IPS DF 19.7 (cell line): ENCODE measurements at places on chromosomes 1 and 21.

DNA sequence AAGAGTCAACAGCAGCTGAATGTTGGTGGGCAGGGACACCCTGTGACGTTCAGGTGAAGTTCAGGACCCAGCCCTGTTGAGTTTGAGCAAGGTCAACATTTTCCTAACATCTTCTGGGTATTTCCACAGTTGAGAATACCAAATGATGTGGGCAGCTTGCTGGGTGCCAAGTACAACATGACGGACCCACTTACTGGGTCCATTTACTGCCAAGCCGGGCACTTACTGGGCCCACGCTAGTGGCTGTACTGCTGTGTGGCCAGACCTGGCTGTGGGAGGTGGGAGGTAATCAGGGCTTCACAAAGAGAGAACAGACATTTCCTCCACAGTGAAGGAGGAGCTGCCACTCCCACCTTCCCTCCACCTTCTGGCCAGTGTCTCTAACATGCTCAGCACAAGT, 99.2 kb downstream of the PSMG1 start:
- no peak for DNase-seq

DNA sequence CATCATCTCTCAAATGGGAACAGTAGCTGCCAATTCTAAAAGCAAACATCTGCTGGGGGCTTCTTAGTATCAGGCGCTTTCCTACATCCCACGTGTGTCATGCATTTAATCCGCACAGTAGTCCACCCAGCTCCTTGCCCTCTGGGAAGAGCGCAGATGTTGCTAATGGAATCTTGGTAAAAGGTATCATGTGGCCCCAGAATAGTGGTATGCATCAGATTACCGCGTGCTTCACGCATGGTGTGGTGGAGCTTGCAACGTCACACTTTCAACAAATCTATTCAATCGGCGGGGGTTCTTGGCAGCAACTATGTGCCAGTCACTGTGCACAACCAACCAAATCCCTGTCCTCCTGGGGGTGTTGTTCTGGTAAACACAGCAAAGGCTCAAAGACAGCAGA, 141.0 kb downstream of the HIVEP3 start:
- DNase-seq: no peak

DNA sequence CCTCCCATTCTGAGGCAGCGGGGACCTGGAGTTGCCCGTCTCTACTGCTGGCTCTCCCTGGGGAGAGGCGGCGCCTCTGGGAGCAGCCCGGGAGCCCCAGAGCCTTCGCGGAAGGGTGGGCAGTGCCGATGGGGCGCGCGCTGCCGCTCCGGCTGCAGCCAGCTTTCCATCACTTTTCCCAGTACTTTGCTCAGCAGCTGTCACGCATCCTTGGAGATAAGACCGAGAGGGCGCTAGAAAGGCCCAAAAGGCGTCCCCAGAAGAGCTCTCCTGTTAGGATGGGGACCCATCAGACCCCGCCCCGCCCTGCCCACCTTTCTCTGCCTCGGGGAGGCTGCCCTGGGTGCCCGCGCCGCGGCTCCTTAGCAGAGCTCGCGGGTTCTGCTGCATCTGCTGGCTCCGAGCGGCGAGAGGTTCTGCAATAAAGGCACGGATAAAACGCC, 534 bp downstream of the KCNH1 start:
- no peak for DNase-seq

GRCh38 chr1:246579818-246580217, 13.6 kb downstream of the CNST start:
- DNase-seq: no peak

GRCh38 chr1:3181956-3182355, 113.0 kb downstream of the PRDM16 start:
- DNase-seq: no peak

GRCh38 chr1:170213596-170213995, 67.8 kb downstream of the NTMT2 start:
- no peak for DNase-seq

DNA sequence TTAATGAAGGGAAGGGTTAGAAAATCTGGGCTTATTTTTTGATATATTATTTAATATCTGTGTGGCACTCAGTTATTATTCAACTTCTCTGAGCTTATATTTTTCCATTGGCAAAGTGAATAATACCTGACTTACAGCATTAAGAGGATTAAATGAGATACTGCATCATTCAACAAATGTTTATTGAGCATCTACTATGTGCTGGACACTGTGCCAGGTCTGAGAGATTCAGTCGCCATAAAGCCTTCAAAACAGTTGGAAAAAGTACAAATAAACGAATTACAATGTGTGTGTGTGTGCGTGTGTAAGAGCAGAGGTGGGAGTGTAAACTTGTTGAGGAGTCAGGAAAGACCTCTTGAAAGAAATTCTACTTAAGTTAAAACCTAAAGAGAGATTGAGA, 87.9 kb upstream of the CD53 start:
- no peak for DNase-seq

DNA sequence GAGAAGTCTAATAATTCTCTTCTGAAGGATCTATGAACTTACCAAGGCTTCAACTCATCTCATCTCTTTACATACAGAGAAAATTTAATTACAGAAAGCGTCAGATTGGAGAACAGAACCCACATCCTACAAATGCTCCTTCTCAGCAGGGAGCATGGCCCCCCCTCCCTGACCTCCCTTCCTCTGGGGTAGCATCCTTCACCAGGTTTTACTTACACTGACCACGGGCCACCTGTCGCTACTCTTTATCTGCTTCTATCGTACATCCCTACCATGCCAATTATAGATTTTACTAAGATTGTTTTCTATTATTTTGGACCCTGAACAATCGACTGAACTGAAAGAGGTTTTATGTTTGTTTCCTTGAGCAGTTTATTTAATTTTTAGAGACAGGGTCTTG, 25.8 kb downstream of the RIPPLY3 start:
- DNase-seq: no peak

DNA sequence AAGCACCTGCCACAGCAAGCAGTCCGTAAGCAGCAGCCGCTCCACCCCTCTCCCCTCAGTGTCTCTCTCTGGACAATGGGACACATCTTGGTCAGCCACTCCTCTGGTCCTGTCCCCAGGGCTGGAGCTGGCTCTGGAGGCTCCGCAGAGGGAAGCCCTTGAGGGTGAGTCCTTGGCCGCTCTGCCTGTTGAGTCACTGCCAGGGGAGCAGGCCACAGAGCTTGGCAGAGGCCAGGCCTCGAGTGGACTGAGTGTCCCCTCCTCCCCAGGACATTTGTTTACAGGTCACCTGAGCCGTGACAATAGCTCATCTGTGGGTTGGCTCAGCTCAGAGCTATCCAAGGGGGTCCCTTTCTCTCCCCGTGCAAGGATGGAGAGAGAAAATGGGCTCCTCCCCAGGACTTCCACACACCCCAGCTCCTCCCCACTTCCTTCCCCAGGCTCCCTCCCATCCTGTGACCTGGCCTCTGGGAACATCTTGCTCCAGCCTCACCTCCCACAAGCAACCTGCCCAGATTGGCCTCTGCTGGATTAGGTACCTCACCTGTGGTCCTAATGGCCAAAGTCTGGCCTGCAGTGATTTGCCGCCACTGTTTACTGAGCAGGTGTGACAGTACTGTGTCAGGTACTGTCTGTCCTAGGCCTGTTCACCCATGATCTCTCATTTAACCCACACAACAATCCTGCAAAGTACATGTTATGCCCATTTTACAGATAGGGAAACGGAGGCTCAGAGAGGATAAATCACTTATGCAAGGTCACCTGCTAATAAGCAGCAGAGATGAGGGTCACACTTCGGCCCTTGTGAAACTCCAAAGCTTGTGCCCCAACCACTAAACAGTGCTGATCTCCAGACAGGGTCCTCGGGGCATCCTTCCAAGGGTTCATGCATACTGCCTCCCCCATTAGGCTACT, 4.8 kb downstream of the FAM131C start:
- no peak for DNase-seq

- no peak for DNase-seq
These were observed 11.4 kb upstream of the VANGL1 start for GRCh38 chr1:115630342-115630741.

DNA sequence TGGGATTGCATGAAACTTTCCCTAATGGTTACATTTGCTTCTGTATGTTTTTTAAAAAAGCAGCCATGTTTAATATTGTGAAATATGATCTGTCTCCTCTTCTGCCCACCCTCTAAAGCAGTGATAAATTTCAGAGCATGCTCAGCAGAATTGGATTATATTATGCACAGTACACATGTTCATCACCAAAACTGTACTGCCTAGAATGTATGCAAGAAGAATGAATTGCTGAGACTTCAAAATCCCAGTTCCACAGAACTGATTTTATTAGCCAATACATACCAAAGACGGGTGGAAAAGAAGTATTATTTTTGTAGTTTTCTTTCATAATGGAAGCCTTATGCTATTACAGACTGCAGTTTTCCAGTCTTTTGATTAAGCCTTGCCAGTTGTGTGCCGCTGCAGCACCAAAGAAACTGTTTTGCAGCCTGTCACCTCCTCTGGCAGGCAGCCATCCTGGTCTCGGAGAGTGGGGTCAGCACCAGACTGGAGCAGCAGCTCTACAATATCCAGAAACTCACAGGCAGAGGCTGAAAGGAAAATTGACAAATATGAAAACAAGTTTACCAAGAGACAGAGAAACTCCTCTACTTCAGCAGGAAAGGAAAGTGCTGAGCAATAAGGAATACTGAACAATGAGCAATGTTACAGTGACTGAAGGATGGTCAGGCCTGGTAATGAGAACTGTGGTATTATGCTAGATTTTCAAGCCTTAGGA, 58.1 kb downstream of the LHX4 start:
- no peak for DNase-seq

- DNase-seq: no peak
These were observed 99.7 kb upstream of the DYNLT5 start for GRCh38 chr1:66652556-66652955.

DNA sequence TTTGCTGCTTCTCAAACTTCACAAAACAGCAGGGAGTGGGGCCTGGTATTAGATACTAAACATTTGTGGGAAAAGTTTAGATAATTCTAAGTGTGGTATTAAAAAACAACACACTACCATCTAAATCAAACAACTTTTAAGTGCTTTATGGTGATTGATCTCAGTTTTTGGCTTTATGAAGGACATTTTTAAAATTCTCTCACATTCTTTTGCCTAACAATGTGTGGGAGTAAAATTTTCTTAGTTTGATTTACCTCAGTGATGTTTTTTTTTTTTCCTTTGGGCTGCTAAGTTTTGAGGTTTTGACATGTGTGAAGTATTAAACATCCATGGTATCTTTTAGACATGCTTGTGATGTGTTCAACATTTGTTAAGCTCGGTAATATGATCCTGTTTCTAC, 116.2 kb downstream of the DISP1 start:
- DNase-seq: no peak

- DNase-seq: no peak
These were observed 370.5 kb upstream of the PBX1 start for GRCh38 chr1:164188497-164188896.

GRCh38 chr1:11792106-11792505, 13.7 kb downstream of the MTHFR start:
- DNase-seq: no peak

DNA sequence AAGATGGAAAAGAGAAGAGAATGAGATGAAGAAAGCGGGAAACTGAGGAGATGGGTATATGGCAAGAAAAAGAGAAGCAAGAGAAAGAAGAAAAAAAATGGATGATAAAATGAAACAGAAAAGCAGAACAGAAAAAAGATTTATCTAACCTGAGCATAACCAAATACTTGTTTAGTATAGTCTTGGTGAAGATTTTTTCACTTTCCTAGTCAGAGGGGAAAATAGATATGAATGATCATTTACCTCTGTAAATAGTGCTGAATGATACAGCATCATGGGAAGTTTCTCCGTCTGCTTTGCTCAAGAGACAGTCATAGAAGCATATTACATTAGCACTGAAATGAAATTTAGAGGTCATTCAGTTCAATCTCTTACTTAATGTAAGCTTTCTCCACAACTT, 36.1 kb upstream of the PLPPR4 start:
- DNase-seq: no peak

GRCh38 chr1:216430744-216431143, 7.5 kb upstream of the USH2A start:
- no peak for DNase-seq

DNA sequence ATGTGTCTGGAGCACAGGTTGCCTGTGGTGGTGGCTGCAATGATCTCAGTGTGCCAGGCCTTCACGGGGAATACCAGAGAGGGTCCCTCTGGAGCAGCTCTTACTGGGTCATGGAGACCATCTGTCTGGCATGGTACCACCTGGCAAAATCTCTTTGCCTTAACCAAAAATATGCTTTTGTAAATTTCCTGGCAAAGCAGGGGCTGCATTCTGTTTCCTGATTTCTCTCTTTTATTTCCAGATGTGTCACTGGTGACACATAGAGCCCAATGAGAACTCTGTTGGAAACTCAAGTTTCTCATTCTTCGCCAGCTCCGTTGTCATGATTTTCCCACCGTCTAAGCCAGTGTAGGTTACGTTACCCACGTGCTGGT, 136.5 kb downstream of the FGGY start:
- DNase-seq: no peak

GRCh38 chr1:107804134-107804533, 160.8 kb downstream of the VAV3 start:
- no peak for DNase-seq

GRCh38 chr1:61253059-61253735, 170.8 kb downstream of the NFIA start:
- DNase-seq: no peak

DNA sequence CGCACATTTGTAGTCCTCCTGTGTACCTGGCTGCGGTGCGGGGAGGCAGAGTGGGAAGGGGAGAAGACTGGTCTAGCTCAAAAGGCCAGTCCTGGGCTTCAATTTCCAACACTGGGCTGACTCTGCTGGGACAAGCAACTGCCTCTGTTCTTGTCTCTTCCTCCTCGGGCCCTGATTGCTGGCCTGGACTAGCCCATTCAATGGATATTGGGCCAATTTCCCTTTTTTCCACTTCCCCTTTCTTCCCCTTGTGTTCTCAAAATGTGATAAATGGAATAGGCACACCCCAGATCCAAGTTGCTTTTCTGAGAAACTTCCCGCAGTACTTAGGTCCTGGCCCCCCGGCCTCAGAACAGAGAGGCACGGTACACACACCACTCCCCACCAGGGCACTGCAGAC, 48.2 kb downstream of the SPSB1 start:
- DNase-seq: no peak

DNA sequence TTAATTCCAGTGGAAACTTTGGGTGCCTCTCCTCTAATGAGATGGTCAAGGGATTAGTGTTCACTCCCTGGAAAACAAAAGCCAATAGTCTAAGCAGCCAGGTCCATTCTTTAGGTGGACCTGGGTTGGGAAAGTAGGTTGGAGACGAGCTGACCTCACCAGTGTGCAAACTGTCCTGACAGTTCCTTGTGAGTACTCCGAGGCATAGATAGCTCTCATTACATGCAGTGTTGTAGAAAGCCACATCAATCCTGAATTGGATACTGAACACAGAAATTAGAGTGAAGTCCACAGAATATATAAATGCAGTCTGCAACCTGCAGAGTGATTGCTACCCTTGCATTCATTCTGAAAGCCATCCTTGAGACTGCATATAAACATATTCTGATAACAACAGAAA, 675.1 kb upstream of the CXADR start:
- DNase-seq: no peak

- DNase-seq: no peak
These were observed 97.8 kb upstream of the ZC3H11B start for GRCh38 chr1:219710529-219711194.
